ENCODE measurements at places on chromosomes 16 and 17.

- no peak for DNase-seq
These were observed 240.0 kb upstream of the IRX5 start for GRCh38 chr16:54690710-54691109.

- DNase-seq, result no peak
These were observed 71.8 kb downstream of the SRCIN1 start for GRCh38 chr17:38533866-38534497.

GRCh38 chr16:78675312-78675711, 575.9 kb downstream of the WWOX start:
- no peak for DNase-seq

- no peak for DNase-seq
These were observed 498 bp upstream of the PLEKHG4 start for GRCh38 chr16:67278773-67279295.

- no peak for DNase-seq
These were observed 69.8 kb downstream of the PCTP start for GRCh38 chr17:55820675-55821074.

DNA sequence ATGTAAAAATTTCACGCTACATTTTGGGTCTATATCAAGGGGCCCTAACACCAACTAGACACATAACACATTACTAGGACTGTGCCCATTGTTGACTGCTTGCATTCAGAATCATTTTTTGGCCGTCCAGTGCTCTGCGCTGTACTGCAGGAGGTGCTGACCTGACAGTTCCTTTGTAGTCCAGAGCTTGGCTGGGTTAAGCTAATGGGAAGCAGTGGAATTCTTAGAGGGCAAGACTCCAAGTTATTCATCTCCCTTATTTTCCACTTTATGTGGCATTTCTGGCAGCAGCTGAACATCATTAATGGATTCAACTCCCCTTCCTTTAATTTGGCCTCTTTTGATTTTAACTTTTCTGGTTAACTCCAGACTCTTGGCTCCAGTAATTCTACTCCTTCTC, 351.7 kb downstream of the CDH8 start:
- no peak for DNase-seq

DNA sequence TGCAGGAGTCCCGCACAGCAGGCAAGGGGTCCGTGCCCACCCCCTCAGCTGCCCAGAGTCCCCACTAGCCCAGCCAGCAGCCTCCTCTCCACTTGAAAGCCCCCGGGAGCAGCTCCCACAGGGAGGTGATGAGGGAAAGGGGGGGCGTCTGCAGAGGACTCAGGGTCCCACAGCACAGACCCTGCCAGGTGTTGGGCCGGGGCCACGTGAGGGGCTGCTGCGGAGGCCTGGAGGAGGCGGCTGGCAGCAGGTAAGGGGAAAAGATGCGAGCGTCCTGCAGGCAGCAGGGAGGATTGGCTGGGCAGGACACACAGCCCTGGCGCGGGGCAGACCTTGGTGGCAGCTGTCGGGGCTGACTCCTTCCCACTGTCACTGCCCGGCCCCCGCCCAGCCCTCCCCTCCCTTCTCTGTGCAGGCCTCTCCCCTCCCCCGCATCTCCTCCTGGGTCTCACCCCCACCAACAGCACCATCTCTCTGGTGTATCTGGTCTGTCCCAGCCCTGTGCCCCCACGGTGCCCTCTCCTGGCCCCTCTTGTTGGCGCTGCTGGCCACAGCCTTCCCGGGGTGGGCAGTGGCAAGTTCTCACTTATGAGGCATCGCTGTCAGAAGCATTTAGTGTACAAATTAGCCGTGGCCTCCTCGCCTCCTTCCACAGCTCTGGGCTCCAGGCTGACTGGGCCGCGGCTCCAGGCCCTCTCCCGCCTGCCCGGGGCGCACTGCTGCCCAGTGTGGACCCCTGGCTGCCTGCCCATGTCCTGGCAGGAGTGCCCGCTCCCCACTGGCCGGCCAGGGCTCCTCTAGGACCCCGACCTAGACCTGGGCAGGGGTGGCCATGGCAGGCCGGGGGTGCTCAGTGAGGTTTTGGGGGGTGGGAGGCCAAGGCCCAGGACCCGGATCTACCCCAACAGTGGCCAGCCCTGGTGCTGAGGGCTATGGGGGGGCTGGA, 4.4 kb upstream of the PRR35 start:
- no peak for DNase-seq

DNA sequence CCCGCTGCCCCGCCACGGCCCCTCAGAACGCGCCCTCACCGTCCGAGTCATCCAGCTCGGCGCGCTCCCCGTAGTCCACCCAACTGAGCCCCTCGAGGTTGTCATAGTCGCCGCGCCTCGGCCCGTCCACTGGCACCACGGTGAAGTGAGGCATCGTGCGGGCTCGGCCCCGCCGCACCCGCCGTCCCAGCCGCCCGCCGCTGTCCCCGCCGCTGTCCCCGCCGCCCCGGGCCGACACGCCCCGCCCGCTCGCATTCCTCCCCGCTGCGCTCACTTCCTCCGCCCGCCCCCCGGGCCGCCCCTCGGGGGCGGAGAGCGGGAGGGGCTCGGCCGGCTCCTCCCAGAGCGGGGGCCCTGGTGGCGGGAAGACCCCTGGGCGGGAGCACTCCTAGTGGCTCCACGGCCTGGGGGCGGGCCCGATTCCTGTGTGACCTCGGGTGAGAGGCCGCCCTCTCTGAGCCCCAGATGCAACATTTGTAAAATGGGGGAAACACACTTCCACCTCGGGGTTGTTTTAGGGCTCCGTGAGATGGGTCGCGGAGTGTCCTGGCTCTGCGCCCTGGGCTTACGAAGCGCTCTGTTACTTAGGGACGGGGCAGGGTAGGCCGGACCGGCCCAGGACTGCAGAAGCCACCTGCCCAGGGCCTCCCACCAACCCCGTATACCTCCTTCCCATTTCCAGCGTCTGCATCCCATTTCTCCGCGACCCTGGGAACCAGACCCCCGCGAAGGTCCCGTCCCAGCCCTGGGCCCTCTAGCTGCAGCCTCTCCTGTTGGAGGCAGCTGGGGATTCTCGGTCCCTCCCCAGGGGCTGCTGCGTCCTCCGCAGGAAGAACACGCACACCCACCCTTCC, at the start of gene SLC12A4:
TSS of gene SLC12A4 (minus strand) at position 238 of the 854 bp plus-strand sequence. CDS start at position 154, 84 bp downstream.
- DNase-seq, result peak; percentile 90

GRCh38 chr17:1067282-1067956, 70.5 kb downstream of the TIMM22 start:
- DNase-seq, result peak; percentile 89

- no peak for DNase-seq
These were observed at the start of gene LHX1 for GRCh38 chr17:36937001-36937958. Gene LHX1, plus strand, starts transcription at chr17:36937475. Its CDS starts 723 bp downstream, at chr17:36938198.

GRCh38 chr16:82979406-82980111, 352.8 kb downstream of the CDH13 start:
- no peak for DNase-seq

DNA sequence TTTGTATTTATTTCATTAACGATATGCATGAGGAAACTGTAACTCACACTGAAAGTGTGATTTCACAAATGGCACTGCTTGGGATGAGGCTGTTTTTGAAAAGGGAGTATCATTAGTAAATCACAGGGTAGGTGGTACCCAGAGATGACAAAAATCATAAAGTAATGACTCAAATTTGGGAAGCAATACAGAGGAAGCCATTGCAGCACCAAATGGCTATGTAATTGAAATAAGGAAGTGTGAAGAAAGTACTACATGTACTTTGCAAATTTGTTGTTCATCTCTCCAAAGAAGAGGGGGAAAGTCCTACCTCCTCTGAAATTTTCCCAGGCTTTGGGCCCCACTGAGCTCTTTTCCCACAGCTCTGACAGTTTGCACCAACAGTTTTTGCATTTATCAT, 12.3 kb upstream of the ABCC12 start:
- no peak for DNase-seq

GRCh38 chr17:2562162-2562858, 31.1 kb upstream of the PAFAH1B1 start:
- no peak for DNase-seq

GRCh38 chr17:7851438-7852261, 3.2 kb upstream of the TMEM88 start:
- DNase-seq, result peak; percentile 91

DNA sequence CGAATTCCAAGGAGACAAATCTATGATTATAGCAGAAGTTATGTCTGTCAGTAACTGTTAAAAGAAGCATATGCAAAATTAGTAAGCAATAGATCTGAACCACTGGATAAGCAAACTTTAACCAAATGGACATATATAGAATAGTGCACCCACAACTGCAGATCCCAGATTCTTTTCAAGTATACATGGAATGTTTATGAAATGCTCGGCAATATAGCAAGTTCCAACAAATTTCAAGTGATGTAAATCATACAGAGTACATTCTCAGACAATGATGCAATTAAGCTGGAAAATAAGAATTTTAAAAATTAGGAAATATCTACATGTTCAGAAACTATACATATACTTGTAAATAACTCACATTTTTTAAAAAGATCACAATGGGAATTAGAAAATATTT, 8.4 kb upstream of the HELZ start:
- DNase-seq, result no peak

- DNase-seq, result peak; percentile 31
These were observed 64.2 kb upstream of the DOC2B start for GRCh38 chr17:245611-246010.

- no peak for DNase-seq
These were observed 6.8 kb downstream of the ZG16B start for GRCh38 chr16:2836646-2837508.

DNA sequence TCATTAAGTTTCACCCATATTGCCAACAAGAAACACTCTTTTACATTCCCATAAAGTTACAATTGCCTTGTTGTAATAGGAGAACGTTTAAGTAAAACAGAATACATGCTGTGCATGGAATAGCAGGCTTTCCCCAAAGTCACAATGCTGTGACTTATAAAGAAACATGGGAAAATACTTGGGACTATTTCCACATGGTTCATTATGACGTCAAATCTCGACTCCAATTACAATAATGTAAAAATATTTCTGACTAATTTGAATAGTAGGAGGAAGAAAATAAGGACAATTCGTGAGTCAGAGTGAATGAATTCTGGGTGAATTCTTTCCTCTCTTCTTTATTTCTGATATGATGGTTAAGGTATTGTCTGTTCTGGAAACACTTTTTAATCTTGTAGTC, 52.8 kb downstream of the CDH11 start:
- no peak for DNase-seq

DNA sequence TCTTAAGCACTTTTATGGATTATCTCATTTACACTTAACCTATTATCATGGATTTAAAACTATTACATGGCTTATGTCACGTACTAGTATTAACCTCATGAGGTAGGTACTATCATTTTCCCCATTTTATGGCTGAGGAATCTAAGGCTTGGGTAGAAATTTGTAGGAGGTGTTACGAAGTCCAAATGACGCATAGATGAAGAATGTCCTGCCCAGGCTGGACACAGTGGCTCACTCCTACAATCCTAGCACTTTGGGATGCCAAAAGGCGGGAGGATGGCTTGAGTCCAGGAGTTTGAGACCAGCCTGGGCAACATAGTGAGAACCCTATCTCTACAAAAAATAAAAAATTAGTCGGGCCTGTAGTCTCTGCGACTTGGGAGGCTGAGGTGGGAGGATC, 4.8 kb upstream of the C1QL1 start:
- no peak for DNase-seq

- DNase-seq, result peak; percentile 69
These were observed 48.5 kb upstream of the HELZ start for GRCh38 chr17:67293251-67294203.

GRCh38 chr16:760545-761343, at the start of gene MSLN:
Gene MSLN, plus strand, starts transcription at chr16:760734. Its CDS starts 1,947 bp downstream, at chr16:762681.
- DNase-seq, result peak; percentile 88

GRCh38 chr16:55809851-55810250, 23.0 kb downstream of the CES1 start:
- no peak for DNase-seq

DNA sequence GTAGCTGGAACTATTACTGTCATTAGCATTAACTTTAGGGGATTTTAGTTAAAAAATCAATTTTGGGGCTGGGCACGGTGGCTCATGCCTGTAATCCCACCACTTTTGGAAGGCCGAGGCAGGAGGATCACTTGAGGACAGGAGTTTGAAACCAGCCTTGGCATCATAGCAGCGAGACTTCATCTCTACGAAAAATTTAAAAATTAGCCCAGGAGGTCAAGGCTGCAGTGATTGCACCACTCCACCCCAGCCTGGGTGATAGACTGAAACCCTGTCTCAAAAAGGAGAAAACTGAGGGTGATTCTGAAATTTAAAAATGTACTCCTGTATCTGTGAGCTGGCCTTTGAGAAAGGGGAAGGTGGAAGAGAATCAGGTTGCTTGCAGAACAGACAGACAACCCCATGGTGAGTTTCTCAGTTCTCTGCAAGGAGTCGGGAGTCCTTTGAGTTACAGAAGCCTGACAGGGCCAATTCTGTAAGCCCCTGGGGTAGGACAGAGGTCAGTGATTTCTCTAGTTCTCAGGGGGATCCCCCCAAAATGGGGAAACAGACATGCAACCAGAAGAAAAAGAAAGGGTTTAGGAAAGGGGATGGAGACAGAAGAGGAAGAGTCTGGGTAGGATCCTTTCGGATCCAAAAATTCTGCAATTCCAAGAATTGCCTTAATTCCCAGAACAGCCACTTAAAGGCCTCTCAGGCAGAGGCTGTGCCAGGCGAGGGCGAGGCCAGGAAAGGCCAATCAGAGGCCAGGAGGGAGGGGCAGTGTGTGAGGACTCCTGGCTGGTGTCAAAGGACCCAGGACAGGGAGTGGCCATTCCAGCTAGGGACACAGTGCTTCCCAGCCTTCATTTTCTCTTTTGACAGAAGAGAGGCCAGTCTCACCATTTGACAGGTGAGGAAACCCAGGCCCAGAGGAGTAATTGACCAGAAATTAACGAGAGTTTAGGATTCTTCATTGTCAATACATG, 6.7 kb downstream of the NUPR1 start:
- DNase-seq, result no peak

- no peak for DNase-seq
These were observed 6.8 kb upstream of the ITGAD start for GRCh38 chr16:31386157-31386984.

DNA sequence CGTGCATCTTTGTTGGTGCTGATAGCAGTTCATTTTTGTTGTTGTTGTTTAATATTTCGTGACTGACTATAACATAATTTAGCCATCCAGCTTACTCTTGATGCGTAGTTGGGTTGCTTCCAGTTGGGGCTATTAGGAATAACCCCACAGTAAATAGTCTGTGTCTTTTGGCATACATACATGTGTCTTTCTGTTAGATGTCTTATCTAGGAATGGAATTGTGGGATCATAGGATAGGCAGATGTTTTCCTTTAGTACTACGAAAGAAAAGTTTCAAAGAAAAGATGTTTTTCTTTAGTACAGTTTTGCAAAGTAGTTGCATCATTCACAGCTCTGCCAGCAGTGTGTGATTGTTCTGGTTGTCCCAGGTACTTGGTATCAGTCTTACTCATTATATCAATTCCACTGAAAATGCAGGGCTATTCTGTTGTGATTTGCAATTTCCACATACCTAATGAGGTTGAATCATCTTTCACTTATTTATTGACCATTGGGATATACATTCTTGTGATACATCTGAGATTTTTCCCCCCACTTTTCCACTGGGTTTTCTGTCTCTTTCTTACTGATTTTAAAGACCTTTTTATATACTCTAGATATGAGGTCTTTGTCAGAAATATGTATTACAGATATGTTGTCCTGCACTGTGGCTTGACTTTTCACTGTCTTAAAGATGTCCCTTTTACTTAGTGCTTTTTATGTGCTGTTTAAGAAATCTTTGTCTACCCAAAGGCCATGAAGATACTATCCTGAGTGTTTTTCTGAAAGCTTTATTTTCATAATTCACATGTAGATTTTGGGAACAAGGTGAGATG, 173.3 kb downstream of the MRTFB start:
- no peak for DNase-seq

- DNase-seq, result no peak
These were observed 23.8 kb downstream of the CLTC start for GRCh38 chr17:59643159-59644140.
